Right renal cortex interstitium (tissue), 3 donors: ENCODE measurements at places on chromosomes 4 and X.

- no peak for DNase-seq
Measured at GRCh38 chrX:24391389-24391788, 30.9 kb downstream of the SUPT20HL1 start.

DNA sequence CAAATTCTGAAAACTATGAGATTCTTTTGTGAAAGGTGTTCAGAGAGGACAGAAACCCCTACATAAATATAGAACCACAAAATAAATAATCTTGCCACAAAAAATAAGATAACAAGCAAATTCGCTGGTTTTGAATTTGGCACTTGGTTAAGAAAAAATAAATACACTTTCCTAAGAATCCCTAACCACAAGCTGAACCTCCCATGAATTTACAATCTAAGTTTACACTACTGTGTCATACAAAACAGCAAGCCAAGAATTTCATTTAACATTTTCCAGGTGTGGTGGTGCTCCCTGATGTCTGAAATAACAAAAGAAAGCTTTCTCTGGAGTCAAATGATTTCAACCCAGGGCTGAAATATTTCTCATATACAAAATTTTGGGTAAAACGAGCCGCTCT lies 121.0 kb downstream of the KCNIP4 start:
- no peak for DNase-seq

GRCh38 chr4:48706736-48707135 lies 73.3 kb downstream of the FRYL start:
- DNase-seq = no peak

DNA sequence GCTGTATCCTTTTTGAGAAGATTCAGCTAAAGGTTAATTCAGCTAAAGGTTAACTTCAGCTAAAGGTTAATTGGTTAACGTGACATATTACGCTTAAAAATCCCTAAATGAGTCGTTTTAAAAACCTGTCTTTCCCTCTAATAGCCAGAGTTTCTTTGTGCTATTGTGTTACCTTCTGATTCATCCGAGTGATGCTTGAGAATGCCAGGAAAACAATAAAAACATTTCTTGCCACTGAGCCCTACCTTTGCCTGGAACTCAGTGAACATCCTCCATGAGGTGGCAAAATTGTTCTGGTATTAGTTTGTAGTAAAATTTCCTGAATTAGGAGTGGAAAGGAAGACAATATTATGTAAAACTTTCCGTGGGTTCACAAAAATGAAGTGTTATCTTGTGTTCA lies 13.7 kb upstream of the TMPRSS11E start:
- no peak for DNase-seq

DNA sequence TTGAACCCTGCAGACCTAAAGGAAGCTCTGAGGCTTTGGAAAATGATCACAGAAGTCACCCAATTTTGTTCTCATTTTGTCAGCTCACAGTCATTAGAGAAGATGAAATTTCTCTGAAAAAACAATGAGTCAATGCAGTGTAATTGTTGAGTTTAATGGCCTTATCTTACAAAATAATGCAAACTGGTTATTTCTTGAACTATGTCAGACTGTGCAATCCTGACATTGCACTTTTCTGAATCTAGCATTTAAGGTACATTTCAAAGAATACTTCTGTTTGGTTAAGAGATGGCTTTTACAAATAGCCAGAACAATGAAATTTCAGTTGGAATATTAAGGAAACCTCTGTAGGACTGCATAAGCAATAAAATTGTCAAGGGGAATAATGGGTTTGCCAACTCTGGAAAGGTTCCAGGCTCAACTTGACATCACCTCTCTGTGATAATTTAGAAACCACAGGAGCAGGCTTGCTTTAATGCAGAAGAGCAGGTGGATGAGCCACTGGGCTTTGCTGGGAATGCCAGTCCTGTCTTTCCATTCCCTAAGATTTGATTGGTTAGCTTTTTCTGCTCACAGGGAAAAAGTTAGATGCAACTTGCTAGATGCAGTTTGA lies 222.8 kb downstream of the FRMPD4 start:
- DNase-seq = no peak

GRCh38 chr4:181146051-181146450 lies 1097.2 kb upstream of the TENM3 start:
- no peak for DNase-seq

DNA sequence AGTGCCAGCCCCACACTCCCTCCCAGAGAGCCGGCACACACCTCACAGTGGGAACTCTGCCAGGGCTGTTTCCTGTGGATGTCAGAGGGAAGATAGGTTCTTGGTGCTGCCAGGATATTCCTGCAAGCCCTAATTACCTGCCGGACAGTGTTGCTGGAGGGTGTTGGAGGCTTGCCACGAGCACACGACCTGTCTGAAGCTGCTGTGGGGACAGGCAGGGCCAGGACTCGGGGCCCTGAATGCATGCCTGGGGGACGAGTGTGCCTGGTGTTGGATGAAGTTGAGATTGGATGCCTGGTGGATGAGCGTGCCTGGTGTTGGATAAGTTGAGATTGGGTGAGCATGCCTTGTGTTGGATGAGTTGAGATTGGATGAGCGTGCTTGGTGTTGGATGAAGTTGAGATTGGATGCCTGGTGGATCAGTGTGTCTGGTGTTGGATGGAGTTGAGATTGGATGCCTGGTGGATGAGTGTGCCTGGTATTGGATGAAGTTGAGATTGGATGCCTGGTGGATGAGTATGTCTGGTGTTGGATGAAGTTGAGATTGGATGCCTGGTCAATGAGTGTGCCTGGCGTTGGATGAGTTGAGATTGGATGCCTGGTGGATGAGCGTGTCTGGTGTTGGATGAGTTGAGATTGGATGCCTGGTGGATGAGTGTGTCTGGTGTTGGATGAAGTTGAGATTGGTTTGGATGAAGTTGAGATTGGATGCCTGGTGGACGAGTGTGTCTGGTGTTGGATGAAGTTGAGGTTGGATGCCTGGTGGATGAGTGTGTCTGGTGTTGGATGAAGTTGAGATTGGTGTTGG lies 23.2 kb upstream of the UVSSA start:
- DNase-seq = no peak

GRCh38 chr4:139241086-139241783 lies 38.8 kb downstream of the MGARP start:
- DNase-seq = peak; percentile 6

DNA sequence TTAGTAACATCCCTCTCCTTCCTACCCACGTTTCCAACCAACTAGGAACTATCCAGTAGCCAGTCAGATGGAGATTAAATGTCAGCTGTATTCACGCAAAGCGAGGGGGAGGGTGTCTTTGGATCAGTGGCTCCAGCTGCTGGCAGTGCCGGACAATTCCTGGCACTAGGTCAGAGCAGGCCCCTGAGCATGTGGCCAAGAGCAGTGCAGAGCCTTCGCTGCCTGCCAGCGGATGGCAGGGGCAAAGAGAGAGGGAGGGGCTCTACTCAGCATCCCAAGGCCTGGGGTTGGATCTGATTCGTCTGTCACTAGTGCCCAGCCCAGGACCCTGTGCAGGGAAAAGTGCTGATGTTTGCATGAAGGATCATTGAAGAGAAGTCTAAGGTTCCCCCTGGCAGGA lies 28.7 kb upstream of the JAKMIP1 start:
- DNase-seq = no peak

DNA sequence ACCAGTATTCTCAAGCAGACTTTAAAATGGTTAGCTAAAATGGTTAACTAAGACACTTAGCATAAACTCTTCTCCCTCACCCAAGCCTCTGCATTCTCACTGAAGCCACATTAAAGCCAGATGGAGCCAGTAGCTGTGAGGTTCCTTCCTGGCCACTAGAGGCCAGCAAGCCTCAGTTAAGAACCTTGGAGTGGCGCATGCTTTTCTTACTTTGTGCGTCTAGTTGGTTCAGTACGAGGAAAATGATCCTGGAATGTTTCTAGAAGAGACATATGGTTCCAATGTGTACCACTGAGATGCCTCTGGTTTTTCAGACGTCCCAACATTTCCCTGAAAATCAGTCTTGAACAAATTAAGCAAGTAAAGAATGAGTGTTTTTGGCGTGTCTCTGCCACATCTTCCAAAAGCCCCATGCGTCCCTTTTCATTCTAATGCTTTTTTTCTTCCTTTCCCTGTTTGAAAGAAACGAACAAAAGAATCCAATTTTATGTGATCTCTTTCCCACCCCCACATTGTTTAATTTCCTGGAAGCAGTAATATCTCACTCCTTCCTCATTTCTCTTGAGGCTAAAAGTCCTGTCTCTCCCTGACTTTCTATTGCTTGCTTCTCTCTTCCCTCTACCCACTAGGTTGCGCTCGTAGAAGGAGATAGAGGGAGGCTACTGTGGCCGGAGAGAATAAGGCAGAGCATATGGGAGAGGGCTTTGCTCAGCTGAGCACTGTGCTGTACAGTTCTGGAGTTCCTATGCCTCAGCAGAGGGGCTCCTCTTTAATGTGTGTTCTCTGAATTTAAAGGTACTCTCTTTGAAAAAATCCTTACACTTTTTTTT lies 82.9 kb upstream of the TAB3 start:
- DNase-seq = no peak

DNA sequence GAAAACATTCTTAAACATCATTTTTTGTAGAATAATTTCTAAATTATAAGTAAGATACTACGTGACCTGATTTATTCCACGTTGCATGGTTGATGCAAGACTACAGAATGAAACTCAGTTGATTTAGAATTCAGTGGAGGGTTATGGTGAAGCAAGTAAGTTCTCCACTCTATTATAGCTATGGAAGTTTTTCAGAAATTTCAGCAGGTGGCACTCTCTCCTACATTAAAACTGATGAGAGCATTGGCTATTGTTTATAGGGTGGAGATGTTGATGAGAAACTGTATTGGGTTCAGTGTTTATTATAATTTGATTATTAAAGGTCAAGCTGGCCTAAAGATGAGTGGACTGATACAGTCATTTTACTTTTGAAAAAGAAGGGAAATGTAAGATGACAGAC lies 88.0 kb downstream of the FNIP2 start:
- no peak for DNase-seq

DNA sequence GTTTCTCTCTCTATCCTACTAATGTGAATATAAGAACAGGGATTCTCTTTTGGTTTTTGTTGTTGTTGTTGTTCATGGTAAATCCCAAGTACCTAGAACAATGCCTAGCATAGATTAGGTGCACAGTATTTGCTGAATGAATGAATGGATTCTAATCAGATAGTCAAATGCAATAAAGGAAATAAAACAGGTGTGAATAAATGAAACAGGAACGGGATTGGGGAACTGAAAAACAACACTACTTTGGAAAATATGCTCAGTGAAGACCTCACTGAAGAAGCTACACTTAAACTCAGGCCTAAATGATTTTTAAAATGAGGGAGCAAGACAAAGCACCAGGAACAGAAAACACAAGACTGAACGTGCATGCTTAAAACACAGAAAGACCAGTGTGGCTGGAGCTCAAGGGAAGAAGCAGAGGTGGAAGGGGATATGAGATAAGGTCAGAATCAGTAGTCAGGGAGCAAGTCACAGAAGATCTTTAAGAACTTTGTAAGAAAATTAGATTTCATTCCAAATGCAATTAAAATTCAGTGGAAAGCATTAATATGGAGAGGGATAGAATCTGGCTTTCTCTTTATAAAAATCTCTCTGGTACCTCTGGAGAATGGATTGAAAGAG lies 144.7 kb downstream of the ZAR1 start:
- DNase-seq = no peak
